Sigmoid colon (tissue), 7 donors: ENCODE measurements at places on chromosomes 11 and 22. TPM values are rescaled to one million over a fixed set of nuclear protein-coding genes. Genes with fewer than 3 reads are reported as not detected.

- H3K4me3 ChIP-seq: no peak overlapping the region
- DNase-seq: no peak
Measured at GRCh38 chr11:126414615-126415014, 59.1 kb downstream of the ST3GAL4 start.

DNA sequence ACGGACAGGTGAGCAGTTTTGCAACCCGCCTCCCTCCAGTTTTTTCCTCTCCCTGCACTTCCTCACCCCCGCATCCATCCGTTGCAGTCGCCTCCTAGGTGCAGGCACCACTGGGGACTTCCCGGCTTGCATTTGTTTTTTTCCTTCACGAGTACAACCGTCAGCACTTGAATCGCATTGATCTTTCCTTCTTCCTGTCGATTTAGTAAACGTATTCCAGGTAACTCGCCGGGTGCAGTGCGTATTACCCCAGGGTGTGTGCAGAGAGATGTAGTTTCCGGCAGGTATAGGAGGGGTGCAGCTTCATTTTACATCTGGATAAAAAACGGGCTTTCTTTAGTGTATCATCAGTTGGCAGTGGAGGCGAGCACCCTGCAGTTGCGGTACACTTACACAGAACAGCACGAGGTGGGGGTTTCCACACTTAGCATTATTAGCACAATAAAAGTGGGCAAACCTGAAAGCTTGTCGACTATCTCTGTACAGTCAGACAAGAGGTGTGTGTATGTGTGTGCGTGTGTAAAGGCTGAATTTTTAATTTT, at the start of gene SORL1-AS1:
Gene SORL1-AS1 (minus strand): TSS at position 359 of the 542 bp plus-strand sequence.
- peak within 1 kb of the TSS; percentile 84 for H3K4me3 ChIP-seq
- H3K27ac ChIP-seq: peak within 1 kb of the TSS; percentile 81
- DNase-seq: no peak
- H3K4me1 ChIP-seq: peaks cover 10% of the 10 kb centered on the region
- no peaks in the 10 kb centered on the region for H3K36me3 ChIP-seq

CCDC73 gene
- total RNA-seq: not detected

- no peak overlapping the region for H3K27ac ChIP-seq
- DNase-seq: no peak
- H3K27me3 ChIP-seq: no peaks in the 10 kb centered on the region
- H3K36me3 ChIP-seq: no peaks in the 10 kb centered on the region
Measured at GRCh38 chr11:78860720-78861422, 286.2 kb upstream of the NARS2 start.

DNA sequence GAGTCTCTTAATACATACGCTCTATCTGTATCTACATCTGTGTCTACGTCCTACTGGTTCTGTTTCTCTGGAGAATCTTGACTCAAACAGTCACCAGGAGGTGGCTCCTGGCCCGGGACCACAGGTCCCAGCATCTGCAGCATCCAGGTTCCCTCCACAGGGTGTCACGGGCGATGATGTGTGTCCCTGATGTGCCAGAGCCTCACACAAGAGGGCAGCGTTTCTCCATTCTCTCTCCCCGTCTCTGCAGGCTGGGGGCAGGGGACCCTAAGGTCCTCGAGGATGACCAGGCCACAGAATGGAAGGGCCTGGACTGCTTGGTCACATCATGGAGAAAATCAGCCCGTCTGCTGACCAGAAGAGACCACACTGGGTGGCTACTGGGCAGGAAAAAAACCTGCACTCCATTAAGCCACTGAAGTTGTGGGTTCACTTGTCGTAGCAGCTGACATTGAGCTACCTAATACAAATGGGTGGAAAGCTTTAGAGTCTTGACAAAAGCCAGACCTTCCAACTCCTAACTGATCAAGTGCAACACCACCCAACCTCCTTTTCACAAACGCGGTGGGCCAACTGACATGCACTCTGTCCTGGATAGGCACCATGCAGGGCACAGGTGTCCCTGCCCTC, 392.5 kb downstream of the CTTN start:
- H3K4me1 ChIP-seq: no peaks in the 10 kb centered on the region
- no peak overlapping the region for H3K4me3 ChIP-seq
- no peaks in the 10 kb centered on the region for H3K27me3 ChIP-seq
- no peak overlapping the region for H3K27ac ChIP-seq
- no peak for DNase-seq

- no peaks in the 10 kb centered on the region for H3K36me3 ChIP-seq
- peak; percentile 53 for DNase-seq
- H3K27me3 ChIP-seq: no peaks in the 10 kb centered on the region
- H3K4me3 ChIP-seq: no peak overlapping the region
Measured at GRCh38 chr11:2096011-2096918, 42.9 kb downstream of the IGF2 start.

DNA sequence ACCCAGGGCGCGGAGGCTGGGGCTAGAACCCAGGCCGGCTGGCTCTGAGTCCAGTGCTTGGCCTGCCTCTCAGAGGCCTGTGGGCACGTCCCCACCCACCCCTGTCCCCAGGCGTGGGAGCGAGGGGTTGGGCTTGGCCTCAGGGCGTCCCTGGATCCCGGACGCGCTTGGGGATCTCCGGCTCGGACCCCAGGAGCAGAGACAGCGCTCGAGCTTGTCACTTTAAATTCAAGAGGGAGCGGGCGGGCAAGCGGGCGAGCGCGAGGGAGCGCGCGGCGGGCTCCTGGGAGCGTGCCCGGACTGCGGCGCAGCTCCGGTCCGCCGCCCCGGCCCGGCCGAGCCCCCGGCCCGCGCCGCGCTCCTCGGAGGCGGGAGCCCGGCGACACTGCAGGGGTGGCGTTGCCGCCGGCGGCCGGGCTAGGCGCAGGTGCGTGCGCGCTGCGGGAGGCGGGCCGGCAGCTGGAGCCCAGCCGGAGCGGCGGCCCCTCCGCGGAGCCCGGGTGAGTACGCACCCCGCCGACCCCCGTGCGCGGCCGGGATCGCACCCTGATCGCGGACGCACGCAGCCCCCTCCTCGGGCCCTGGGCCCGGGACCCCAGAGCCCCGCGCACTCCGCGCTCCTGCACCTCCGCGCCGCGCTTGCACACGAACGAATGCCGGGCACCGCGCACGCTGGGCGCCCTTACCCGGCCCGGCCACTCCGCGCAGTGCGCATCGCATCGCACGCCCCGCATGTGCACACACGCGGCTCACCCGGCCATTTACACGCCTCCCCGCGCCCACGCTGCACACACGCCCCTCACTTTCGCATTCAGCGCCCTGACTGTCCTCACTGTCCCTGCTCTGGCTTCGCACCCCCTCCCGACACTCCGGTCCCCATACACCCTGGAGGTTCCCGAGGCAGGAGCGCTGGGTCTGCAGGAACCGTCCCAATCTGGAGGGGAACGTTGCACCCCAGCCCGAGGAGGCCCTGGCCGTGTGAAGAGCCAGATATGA, at the start of gene SYT12:
Gene SYT12 (plus strand): TSS at position 174 of the 996 bp plus-strand sequence. CDS start 7,011 bp downstream, outside the sequence.
- no peak within 1 kb of the TSS for H3K27ac ChIP-seq
- H3K27me3 ChIP-seq: peaks cover 5% of the 10 kb centered on the region
- no peak for DNase-seq
- H3K4me1 ChIP-seq: no peaks in the 10 kb centered on the region
- H3K36me3 ChIP-seq: no peaks in the 10 kb centered on the region

OR52I2 gene
- total RNA-seq: not detected

- H3K27me3 ChIP-seq: no peaks in the 10 kb centered on the region
- no peak overlapping the region for H3K27ac ChIP-seq
- no peaks in the 10 kb centered on the region for H3K4me1 ChIP-seq
- no peak overlapping the region for H3K4me3 ChIP-seq
Measured at GRCh38 chr22:48653306-48653705, 1174.4 kb downstream of the BRD1 start.

GRCh38 chr22:19879246-19879570, 24.5 kb upstream of the GNB1L start:
- peaks cover 26% of the 10 kb centered on the region for H3K4me1 ChIP-seq
- peaks cover 6% of the 10 kb centered on the region for H3K36me3 ChIP-seq
- H3K27ac ChIP-seq: no peak overlapping the region
- no peaks in the 10 kb centered on the region for H3K27me3 ChIP-seq
- no peak overlapping the region for H3K4me3 ChIP-seq
- DNase-seq: peak; percentile 50
